ENCODE measurements at places on chromosomes 6 and 20.

GRCh38 chr6:7818257-7819214 is 92.1 kb downstream of the TXNDC5 start:
- no peak for DNase-seq

GRCh38 chr20:37867289-37868195 is 35.4 kb upstream of the VSTM2L start:
- no peak for DNase-seq

GRCh38 chr6:3560211-3560610 is 103.4 kb upstream of the SLC22A23 start:
- DNase-seq = no peak

DNA sequence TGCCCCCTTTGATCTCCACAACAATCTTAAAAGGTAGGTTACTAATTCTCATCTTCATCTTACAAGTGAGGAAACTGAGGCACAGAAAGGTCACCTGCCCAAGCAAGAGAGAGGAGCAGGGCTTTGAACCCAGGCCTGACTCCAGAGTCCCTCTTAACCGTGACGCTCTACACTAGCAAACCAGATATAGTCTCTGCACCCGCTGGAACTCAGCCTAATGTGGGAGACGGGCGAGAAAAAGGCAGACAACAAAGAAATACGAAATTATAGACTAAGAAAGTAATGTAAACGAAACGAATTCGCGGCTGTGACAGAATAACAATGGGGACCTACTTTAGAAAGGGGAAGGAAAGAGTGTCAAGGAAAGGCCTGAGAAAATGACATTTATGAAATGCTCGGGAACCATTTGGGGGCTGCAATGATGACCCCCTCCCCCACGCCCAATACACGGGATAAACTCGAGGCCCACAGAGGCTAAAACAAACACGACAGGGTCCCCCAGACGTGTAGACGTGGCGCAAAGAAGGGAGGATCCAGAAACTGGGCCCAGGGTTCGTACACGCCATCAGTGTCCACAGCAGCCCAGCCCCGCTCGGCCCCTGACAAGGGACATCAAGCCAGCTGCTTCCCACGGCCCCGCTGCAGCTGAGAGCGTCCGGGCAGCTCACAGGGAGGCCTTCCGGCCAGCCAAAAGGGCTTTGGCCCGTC is 637 bp downstream of the TRPC4AP start:
- peak; percentile 13 for DNase-seq
